Esophagus mucosa (tissue), 1 donor: ENCODE measurements at places on chromosomes 7 and 10. TPM values are rescaled to one million over a fixed set of nuclear protein-coding genes. Genes with fewer than 3 reads are reported as not detected.

SPDYE8 gene
- not detected for total RNA-seq

SH2D4B gene
- total RNA-seq = 0.04 TPM

C10orf143 gene
- 3.3 TPM for total RNA-seq

RBM48 gene
- total RNA-seq = 5.8 TPM

GPER1 gene
- total RNA-seq = 1.6 TPM

GTF2IRD1 gene
- 49.1 TPM for total RNA-seq

ASCC1 gene
- 23.5 TPM for total RNA-seq

TYW1 gene
- total RNA-seq = 7.8 TPM

SLC13A4 gene
- 3.0 TPM for total RNA-seq

GATA3 gene
- 0.76 TPM for total RNA-seq

SLC18A3 gene
- total RNA-seq = not detected

CALHM3 gene
- total RNA-seq = not detected

PRTFDC1 gene
- total RNA-seq = 2.1 TPM

PVRIG gene
- total RNA-seq = 0.36 TPM

MYO3A gene
- 0.20 TPM for total RNA-seq

GNG11 gene
- 1.4 TPM for total RNA-seq

MYPN gene
- 0.08 TPM for total RNA-seq

SEPTIN14 gene
- total RNA-seq = not detected

CRTAC1 gene
- total RNA-seq = 1.5 TPM

TAS2R4 gene
- 0.56 TPM for total RNA-seq

PTPN20 gene
- 1.8 TPM for total RNA-seq

CYP3A5 gene
- total RNA-seq = 26.4 TPM

ABCB8 gene
- 25.1 TPM for total RNA-seq

ARHGAP22 gene
- total RNA-seq = 1.6 TPM

CPA4 gene
- 9.4 TPM for total RNA-seq

CDH23 gene
- 1.3 TPM for total RNA-seq

SUN3 gene
- total RNA-seq = not detected

FAM237B gene
- not detected for total RNA-seq

FGF8 gene
- total RNA-seq = not detected

COL28A1 gene
- 0.16 TPM for total RNA-seq

WNT2 gene
- not detected for total RNA-seq

GPR85 gene
- total RNA-seq = 0.32 TPM

ASZ1 gene
- total RNA-seq = not detected

PODXL gene
- total RNA-seq = 8.3 TPM

GBX1 gene
- total RNA-seq = not detected

PPP1R17 gene
- total RNA-seq = not detected

ZC3HAV1L gene
- 6.3 TPM for total RNA-seq

TWNK gene
- total RNA-seq = 5.7 TPM

TDRD1 gene
- not detected for total RNA-seq

LEP gene
- 0.12 TPM for total RNA-seq

NEUROD6 gene
- total RNA-seq = not detected

PTCD1 gene
- total RNA-seq = 4.0 TPM

CTAGE6 gene
- 0.16 TPM for total RNA-seq

DNAJC1 gene
- 13.6 TPM for total RNA-seq
